NCI-H1417 (cell line): ENCODE measurements at places on chromosomes 16 and 17.

- DNase-seq, result peak; percentile 96
Measured at GRCh38 chr17:56833057-56833808, 487 bp downstream of the C17orf67 start.

DNA sequence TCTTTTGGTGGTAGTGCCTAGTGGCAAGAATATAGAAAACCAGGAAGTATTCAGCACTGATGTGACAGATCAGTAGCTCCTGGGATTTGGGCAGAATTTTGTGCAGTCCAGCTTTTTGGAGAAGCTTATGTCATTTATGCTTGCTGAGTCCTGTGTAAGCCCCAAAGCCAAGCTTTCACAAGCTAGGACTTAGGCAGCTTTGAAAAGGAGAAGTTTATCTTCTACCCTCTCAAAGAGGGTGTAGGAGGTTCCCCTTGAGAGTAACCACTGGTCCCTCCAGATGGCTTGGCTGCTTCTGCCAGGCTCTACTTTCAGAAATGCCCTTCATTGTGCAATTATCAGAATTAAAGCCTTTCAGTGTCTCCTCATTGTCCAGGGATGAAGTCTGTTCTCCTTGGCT lies 78.8 kb downstream of the CES1 start:
- DNase-seq, result no peak

DNA sequence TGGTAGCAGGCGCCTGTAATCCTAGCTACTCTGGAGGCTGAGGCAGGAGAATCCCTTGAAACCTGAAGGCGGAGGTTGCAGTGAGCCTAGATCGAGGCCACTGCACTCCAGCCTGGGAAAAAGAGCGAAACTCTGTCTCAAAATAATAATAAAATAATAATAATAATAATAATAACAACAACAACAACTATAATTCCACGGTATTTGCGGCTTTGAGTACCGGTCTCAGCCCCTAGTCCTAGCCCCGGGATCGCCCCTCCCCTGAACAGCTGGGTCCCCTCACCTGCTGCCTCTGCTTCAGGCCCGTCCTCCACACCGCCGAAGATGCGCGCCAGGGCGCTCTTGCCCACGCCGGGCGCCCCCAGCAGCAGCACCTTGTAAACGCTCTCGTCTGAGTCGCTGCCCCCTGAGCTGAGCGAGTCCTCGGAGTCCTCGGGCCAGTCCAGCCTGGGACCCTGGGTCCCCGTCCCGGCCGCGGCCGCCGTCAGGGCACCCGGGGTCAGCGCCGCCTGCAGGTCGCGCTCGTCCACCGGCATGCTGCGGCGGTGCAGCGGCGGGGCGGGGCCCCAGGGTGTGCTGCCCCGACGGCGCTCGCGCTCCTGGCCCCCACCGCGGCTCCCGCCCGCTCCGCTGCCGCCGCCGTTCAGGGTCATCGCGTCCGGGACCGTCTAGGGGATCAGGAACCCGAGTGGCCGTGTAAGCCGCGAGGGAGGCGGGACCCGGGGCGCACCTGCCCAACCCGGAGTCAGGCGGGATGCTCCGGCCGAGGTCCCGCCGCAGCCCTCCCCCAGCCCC lies 611 bp downstream of the RRAD start:
- no peak for DNase-seq

DNA sequence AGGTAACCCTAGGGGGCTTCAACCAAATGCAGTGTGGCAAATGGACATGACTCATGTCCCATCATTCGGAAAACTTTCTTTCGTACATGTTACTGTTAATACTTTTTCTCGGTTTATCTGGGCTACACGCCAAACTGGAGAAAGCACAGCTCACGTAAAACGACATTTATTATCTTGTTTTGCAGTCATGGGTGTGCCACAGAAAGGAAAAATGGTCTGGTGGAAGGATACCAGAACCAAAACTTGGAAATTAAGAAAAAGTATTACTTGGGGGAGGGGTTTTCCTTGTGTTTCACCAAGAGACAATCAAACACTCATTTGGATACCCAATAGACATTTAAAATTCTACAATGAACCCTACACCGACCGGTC lies 23.6 kb downstream of the ALOX15B start:
- no peak for DNase-seq

- DNase-seq, result no peak
Measured at GRCh38 chr17:10748531-10749181, 18.8 kb upstream of the TMEM220 start.

DNA sequence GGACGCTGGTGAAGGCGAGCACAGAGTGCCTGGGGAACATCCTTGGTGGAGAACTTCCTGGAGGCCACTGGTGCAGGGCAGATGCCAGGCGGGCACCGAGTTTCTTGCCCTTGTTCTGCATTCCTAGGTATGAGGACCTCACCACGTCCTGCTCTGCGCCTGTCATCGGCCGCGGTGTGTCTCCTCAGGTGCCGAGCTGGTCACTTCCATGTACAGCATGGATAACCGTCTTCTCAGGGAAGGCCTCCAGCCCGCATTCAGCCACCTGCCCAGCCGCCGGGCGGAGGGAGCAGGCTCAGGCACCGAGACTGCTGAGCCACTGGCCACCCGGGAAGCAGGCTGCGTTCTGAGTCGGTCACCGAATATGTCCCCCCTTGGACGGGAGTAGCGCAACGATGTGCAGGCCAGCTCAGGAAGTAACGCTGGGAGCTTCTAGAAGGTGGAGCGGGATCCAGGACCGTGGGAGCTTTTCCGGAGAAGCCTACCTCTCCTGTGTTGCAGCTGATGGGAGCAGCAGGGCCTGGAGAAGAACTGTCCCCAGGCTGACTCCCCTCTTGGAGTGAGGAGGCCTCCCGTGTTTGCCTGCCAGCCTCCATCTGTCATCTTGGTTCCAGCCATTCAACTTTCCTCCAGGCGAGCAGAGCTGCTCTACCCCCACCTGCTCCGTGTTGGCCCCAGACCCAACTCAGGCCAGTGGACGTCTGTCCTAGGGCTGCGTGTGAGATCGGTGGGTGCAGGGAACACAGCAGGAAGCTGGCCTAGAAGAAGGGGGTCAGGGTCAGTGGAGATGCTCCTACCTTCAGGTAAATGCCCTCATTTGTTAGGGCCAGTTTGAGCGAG lies 2.1 kb upstream of the BAIAP2 start:
- DNase-seq, result no peak

- DNase-seq, result no peak
Measured at GRCh38 chr16:81592353-81592866, 147.8 kb downstream of the CMIP start.

- no peak for DNase-seq
Measured at GRCh38 chr17:47670064-47670463, 20.3 kb downstream of the KPNB1 start.

DNA sequence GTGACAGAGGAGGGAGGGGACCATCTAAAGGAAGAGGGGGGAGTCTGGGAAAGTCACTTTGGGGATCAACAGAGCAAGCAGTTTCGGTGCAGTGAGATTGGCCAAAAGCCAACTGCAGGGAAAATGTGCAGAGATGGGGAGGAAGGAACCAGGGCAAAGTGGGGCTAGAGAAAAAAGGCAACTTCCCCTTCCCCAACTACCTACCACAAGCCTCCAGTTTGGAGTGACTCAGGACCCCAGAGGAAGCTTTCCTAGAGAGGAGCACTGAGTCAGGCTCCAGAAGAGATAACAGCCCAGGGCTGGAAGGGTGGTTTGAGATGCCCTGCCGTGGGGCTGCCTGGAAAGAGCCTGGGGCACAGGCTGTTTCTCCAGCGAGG lies 6.9 kb upstream of the CD300LD start:
- DNase-seq, result no peak

- no peak for DNase-seq
Measured at GRCh38 chr16:31105677-31106213, 2.4 kb upstream of the BCKDK start.

DNA sequence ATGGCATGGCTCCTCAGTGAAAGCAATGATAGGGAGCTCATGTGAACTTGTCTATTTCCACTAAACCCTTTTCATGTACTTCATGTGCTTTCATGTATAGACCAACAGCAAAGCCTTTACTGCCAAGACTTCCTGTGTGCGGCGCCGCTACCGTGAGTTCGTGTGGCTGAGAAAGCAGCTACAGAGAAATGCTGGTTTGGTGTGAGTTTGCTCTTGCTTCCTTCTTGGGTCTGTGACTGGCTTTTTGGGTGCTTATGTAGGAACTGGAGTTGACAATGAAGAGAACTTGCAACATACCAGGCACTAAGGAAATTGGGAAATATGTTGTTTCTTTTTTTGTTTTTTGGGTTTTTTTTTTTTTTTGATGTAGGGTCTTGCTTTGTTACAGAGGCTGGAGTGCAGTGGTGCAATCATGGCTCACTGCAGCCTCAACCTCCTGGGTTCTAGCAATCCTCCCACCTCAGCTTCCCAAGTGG lies 5.7 kb downstream of the SNX11 start:
- no peak for DNase-seq

DNA sequence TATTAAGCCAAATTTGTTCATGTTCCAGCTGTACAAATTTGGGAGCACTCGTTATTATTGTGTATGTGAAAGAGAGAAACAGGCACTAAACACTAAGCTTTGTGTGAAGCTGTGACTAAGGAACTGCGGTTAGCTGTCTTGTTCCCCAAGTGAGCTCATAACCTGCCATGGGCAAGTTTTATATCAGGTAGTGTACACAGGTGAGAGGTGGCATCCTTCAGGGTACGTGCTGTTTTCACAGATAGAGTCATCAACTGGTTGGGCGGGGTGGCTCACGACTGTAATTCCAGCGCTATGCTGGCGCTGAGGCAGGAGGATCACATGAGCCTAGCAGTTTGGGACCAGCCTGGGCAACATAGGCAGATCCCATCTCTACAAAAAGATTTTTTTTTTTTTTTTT lies 2.8 kb downstream of the DNAJA3 start:
- DNase-seq, result no peak

GRCh38 chr16:75087375-75087979 lies 29.1 kb downstream of the LDHD start:
- peak; percentile 96 for DNase-seq

DNA sequence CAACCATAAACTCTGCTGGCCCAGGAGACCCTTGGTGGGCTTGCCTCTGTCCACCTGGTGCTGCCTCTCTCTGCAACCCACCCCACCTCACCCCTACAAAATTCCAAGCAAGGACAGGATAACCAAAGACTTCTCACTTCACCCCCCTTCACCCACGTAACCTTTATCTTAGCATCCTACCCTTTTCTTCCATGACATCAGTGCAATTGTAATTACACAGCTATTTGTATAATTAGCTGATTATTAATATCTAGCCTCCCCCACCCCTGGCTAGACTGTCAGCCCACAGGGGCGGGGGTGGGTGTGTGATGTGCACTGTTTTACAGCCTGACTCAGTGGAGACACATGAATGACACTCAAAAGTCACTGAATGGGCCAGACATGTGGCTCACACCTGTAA lies 262.2 kb downstream of the MRTFB start:
- no peak for DNase-seq

DNA sequence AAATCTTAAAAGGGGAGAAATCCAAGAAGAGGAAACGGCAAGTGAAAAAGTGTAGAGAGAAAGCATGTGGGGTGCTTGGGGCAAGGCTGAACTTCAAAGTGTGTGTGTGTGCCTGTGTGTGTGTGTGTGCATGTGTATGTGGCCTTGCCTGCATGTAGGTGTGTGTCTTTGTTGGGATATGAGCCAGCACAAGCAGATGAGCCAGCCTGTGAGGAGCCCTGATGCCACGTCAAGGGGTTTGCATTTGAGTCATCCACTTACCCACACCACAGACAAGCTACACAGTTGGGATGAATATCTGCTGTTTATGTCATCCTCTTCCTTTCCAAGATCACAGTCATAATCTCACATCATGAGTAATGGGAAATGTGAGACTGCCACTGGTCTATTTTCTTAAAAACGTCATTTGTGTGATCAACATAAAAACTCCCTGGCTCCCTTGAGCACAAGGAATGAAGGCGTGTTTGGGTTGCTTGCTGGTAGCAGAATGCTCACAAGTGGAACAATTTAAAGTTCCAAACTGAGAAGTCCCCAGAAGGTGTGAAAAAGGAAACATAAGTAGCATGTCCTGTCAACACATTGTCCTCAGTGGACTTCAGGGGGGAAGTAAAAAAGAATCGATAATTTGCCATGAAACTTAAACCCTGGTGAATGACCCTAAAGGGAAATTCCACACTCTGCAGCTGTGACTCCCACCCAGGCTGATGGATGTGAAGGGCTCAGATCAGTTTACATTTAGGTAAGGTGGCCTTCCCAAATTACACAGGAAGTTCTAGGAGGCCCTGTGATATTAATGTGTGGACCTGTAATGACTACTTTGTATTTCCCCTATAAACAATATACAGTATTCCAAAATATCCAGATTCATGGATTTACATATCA lies 14.7 kb downstream of the KCTD19 start:
- DNase-seq, result no peak
